ENCODE measurements at places on chromosomes 16 and 17. TPM values are rescaled to one million over a fixed set of nuclear protein-coding genes. Genes with fewer than 3 reads are reported as not detected.

TRPV2 gene
- total RNA-seq: 0.98 TPM

MFSD6L gene
- total RNA-seq: not detected

SLC5A11 gene
- not detected for total RNA-seq

CTRB2 gene
- total RNA-seq: not detected

OTOP2 gene
- not detected for total RNA-seq

KRTAP2-1 gene
- not detected for total RNA-seq

RNF157 gene
- 23.1 TPM for total RNA-seq

KRTAP4-1 gene
- total RNA-seq: not detected

ASPA gene
- total RNA-seq: 1.7 TPM

PTX4 gene
- total RNA-seq: not detected

TCAP gene
- 1.5 TPM for total RNA-seq

SLC16A5 gene
- total RNA-seq: 0.98 TPM

CDH3 gene
- 10.1 TPM for total RNA-seq

CHRNE gene
- 0.25 TPM for total RNA-seq

CIBAR2 gene
- total RNA-seq: 0.49 TPM

KRT33B gene
- total RNA-seq: not detected

OR2C1 gene
- total RNA-seq: 0.49 TPM

TSNAXIP1 gene
- 3.0 TPM for total RNA-seq

KRT27 gene
- 0.25 TPM for total RNA-seq

KRT33A gene
- not detected for total RNA-seq

CHST6 gene
- total RNA-seq: 0.74 TPM

BCO1 gene
- not detected for total RNA-seq

HOXB5 gene
- total RNA-seq: not detected

CDK5RAP3 gene
- total RNA-seq: 67.6 TPM

BEAN1 gene
- total RNA-seq: 3.9 TPM

CDH8 gene
- 41.6 TPM for total RNA-seq

TBC1D3G gene
- total RNA-seq: 0.74 TPM
